ENCODE measurements at places on chromosomes 12 and 14.
A peak's percentile ranks its signal among the peaks of the same experiment; 100 is the strongest.

GRCh38 chr14:21199611-21200560 lies 44.0 kb upstream of the OR5AU1 start:
- no peak for DNase-seq

DNA sequence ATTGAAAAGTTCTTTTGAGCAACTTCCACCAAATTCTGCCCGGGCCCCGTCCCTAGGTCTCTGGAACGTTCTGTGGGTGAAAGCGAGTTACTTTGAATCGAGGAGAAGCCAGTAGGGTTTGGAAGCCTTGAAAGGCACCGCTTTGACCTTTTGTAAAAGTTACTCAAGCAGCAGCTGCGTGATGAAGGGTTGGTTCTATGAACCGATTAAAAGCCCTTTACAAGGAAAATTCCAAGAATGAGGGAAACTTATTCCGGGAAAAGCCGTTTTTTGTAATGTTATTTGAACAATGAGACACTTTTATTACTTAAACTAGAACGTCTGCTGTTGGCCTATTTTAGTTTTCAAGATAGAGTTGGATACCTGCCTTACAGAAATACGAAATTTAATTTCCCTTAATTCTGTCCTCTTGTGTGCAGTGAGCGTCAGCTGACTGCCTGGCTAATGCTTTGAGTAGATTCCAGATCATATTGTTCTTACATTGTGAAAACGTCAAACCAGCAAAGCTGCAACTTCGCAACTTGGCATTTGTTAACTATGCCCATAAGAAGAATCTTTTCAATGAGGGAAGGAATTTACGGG lies 906 bp downstream of the LARP4 start:
- DNase-seq: peak; percentile 50

- DNase-seq: no peak
Measured at GRCh38 chr14:105860615-105861580, 334.5 kb downstream of the TMEM121 start.

DNA sequence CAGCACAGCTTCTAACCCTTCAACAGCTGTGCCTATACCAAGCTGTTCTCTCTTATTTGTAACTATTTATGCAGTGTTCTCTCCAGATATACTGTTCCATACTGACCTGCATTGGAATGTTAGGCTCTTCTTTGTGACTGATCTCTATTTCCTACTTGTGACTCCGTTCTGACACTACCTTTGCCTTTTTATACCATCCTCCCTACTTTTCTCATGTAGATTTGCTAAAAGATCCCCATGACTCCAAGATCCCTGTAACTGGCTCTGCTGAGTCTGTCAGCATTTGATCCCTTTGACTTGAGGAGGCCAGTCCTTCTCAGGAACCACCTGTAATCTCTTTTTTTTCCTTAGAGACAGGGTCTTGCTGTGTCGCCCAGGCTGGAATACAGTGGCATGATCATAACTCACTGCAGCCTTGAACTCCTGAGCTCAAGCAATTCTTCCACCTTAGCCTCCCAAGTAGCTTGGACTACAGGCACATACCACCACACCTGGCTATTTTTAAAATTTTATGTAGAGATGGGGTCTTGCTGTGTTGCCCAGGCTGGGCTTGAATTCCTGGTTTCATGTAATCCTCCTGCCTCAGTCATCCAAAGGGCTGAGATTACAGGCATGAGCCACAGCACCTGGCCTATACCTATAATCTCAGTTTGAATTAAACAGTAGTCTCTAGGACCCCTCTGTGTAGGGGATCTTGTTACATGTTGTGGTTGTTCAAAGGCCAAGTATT lies 368.3 kb downstream of the ZFP36L1 start:
- no peak for DNase-seq

- peak; percentile 76 for DNase-seq
Measured at GRCh38 chr12:98595243-98595988, 1.9 kb downstream of the SLC25A3 start.

GRCh38 chr12:112988224-112988623 lies 9.9 kb downstream of the OAS2 start:
- DNase-seq: no peak

DNA sequence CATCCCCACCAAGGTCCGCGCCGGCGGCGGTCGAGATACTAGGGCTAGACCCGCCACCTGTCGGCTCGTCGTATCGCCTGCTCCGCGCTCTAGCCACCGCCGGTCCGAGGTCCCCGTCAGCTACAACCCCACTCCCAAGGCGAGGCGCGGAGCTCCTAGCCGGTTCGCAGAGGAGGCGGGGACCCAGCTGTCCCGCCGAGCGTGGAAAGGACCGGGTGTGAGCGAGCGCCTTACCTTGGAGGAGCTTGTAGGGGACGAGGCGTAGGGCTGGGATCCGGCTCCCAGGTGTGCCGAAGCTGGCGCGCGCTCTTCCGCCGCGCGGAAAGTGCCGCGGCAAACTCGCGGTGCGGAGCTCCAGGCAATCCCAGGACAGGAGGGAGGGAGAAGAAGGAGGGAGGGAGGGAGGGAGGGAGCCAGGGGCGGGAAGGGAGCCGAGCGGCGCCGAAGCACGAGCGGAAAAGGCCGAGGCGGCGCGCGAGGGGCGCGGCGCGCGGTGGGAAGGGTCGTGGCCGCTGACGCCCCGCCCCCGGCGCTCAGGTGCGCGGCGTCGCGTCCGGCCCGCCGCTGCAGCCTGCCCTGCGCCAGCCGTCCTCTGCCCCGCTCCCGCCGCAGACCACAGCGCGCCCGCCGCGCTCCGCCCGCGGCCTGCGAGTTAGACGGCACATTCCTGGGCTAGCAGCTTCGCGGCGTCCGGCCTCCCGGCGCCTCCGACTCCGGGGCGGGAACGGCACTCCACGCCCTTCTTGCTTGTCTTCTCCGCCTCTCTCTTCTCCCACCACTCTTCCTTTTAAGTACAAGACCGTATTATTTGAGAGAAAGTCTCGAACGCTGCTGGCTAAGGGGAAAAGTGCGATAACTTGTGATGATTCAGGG lies at the start of gene PAWR:
PAWR (minus strand) TSS at position 327 of the 873 bp plus-strand sequence. CDS start 720 bp downstream, outside the sequence.
- peak; percentile 95 for DNase-seq

DNA sequence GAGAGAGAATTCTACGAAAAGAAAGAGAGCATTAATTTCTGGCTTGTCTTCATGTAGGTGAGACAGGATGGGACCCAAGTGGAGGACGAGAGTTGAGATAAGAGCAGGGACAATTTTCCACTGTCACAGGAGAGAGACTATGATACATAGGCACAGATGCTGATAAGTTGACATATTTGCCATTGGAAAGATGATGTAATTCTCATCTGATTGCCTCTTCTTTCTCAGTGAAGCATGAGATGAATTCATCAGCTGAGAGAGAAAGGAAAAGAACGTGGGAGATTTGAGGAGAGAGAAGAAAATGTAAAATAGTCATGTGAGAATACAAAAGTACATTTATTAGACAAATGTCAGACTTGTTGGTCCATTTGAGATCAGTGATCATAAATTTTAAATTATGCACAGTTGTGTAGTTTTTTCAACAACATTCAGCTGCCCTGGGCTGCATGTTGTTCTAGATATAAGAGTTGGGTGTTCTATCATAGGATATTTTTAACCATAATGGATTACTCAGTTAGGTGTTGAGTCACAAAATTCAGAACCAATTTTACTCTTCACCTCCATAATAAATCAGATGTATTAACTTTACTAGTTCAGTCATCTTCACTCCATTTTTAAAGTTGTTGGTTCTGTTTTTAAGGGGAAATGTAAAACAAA lies 222.9 kb downstream of the DPY19L2 start:
- DNase-seq: no peak

DNA sequence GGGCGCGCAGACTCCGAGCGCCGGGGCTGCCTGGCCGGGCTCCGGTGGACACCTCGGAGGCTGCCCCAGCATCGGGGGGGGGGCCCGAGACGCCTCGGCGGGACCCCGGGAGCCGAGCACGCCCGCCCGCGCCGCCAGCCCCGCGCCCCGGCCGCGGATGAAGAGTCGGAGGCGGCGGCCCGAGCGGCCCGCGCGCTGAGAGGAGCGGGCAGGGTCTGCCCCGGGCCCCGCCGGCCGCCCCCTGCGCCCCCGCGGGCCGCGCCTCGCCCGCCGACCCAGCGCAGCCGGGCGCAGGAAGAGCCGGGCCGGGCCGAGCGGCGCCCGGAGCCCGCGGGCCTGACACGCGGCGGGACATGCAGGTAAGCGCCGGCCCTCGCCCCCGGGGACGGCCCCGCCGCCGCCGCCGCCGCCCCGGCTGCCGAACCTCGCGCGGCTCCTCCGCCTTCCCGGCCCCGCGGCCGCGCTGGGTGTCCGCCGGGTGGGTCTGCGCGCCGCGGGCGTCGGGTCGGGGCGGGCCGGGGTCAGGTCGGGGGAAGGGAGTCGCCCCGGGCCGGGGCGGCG lies 63.7 kb downstream of the FBXL14 start:
- no peak for DNase-seq

DNA sequence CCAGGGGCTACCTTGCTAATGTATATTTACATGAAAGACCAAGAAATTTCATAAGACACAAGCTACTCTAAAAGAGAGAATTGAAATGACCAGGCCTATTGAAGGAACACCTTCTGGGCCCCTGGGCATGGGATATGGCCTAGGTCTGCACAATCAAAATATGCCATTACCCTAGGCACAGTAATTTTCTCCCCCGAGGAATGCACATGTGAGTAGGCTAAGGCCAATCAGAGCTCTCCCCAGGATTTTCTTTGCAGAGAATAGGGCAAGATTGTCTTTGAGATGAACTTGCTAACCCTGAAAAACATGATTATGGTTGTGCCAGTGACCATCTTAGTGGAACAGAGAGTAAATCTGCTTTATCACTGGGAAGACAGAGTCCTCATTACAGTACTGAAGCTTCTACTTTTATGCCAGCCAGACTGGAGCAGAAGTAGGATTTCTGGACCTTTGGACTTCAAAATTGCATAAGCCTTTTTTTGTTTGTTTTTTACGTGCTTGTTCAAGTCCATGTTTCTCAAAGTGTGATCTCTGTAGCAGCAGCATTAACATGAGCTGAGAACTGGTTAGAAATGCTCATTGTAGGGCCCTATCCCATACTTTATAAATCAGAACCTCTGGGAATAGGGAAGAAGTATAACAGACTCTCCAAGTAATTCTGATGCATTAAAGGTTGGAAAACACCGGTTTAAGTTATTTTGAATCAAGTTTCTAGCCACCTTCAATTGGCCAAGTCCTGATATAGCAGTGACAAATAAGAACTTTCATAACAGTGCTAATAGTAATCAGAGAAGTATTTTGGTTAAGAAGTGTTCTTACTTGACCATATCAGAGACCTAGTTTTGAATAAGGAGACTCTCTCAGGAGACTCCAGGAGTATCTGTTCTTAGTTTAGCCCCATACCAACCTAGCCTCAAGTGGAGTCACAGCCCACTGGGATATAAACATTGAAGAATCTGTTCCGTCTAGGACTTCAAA lies 112.9 kb downstream of the LMO3 start:
- no peak for DNase-seq

GRCh38 chr12:98885778-98886177 lies 240.7 kb downstream of the APAF1 start:
- DNase-seq: no peak

GRCh38 chr12:106234449-106234848 lies 13.4 kb downstream of the CKAP4 start:
- peak; percentile 69 for DNase-seq

DNA sequence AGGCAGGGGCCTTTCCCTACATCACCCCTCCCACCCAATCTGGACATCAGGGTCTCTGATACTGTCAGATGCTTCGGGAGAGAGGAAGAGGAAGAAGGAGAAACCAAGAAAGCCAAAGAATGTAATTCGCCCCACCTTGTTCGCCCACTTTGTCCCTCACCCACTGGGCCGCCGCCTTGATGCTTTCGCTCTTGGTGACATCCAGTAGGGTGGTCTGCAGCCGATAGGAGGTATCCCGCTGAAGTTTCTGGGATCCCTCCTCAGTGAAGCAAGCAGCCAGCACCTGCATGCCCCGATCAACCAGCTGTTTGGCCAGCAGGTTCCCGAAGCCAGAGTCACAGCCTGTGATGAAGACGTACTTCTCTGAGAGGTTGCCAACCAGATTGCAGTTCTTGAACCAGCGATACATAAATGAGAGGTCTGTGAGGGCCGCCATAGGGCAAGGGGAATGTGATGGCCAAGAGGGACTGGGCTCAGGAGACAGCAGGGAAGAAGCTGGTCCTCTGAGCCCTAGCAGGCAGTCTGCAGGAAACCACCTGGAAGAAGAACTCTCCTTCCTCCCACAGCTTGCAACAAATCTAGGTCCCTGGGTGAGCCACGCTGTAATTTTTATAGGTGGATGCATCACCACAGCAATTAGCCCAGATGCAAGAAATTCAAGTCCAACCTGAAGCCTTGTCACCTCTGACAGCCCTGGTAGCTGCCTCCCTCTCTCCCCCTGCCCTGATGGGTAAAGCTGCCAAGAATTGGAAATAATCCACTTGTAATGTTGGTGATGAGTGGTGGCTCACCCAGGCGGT lies at the start of gene SDR9C7:
SDR9C7 (minus strand) TSS at position 583 of the 800 bp plus-strand sequence; CDS start at position 436, 147 bp downstream.
- no peak for DNase-seq
